NCI-H2029 (cell line): ENCODE measurements at places on chromosomes 7 and 10.

DNA sequence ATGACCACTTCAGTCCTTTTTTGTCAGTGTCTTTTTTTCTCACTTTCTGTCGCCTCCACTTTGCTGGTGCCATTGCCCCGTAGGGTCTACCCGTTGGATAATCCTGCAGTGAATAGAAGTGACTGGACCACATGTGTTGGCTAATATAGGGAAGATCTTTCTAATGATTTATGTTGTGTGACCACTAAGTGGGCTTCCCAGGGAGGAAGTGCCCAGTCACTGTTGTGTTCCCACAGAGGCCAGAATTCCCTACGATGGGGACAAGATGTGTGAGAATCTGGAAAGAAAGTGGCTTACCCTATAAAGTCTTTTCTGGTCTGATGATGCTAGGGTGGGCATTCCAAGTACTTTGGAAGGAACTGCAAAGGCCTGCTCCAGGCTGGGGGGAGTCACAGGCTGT is 28.4 kb upstream of the SMC3 start:
- no peak for DNase-seq

- no peak for DNase-seq
Observed at GRCh38 chr10:29144126-29144525, 144.7 kb upstream of the LYZL1 start.

DNA sequence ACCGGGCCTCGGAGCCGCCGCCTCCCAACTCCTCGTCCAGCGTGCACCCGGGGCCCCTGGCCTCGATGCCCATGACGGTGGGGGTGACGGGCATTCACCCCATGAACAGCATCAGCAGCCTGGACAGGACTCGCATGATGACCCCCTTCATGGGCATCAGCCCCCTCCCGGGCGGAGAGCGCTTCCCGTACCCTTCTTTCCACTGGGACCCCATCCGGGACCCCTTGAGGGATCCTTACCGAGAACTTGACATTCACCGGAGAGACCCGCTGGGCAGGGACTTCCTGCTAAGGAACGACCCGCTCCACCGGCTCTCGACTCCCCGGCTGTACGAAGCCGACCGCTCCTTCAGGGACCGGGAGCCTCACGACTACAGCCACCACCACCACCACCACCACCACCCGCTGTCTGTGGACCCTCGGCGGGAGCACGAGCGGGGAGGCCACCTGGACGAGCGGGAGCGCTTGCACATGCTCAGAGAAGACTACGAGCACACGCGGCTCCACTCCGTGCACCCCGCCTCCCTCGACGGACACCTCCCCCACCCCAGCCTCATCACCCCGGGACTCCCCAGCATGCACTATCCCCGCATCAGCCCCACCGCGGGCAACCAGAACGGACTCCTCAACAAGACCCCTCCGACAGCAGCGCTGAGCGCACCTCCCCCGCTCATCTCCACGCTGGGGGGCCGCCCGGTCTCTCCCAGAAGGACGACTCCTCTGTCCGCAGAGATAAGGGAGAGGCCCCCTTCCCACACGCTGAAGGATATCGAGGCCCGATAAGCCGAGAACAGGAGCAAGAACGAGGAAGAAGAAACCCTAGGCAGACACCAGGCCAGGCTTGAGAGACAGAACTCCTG is 341.5 kb upstream of the GALNT17 start:
- no peak for DNase-seq

DNA sequence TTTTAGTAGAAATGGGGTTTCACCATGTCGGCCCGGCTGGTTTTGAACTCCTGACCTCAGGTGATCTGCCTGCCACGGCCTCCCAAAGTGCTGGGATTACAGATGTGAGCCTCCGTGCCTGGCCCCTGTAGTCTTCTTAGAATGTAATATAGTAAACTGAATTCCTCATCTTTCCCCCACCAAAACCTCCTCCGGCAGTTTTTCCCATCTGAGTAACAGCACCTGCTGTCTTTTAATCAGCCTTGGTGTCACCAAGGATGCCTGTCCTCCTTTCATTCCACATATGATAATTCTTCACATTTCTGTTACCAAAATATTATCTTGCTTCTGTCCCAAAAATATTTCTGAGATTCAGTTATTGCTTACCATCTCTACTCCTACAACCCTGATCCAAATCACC is 80.2 kb downstream of the ZEB1 start:
- DNase-seq, result no peak

DNA sequence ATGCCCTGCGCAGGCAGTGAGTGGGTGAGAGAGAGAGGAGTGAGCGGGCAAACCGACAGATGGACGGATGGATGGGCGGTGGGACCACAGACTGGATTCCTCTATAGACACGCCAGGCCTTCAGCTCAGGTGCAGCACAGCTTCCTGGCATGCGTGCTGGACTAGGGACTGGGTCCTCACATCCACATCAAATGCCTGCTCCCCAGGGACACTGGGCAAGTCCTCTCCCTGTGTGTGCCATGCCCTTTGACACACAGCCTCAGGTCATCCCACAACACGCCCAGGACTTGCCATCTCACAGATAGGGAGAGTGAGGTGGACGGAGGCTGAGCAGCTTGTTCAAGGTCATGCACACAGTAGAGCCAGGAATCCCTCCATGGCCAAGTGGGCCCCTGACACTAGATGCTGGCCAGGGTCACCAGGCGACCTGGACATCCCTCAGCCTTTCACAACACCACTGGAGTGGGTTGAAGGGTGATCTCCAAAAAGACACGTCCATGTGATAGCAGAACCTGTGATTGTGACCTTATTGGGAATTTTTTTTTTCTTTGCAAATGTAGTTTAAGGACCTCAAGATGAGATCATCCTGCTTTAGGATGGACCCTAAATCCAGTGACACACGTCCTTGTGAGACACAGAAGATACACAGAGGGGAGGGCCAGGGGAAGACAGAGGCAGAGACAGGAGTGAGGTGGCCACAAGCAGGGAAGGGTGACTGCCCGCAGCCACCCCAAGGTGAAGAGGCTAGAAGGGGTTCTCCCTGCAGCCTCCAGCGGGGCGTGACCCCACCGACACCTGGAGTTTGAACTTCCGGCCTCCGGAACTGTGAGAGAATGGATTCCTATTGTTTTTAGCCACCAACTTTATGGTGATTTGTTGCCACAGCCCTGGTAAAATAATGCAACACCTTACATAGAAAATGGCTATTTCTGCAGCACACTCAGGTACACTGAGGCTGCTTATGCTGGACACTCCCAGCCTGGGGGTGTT is 155.0 kb upstream of the CHST15 start:
- no peak for DNase-seq

DNA sequence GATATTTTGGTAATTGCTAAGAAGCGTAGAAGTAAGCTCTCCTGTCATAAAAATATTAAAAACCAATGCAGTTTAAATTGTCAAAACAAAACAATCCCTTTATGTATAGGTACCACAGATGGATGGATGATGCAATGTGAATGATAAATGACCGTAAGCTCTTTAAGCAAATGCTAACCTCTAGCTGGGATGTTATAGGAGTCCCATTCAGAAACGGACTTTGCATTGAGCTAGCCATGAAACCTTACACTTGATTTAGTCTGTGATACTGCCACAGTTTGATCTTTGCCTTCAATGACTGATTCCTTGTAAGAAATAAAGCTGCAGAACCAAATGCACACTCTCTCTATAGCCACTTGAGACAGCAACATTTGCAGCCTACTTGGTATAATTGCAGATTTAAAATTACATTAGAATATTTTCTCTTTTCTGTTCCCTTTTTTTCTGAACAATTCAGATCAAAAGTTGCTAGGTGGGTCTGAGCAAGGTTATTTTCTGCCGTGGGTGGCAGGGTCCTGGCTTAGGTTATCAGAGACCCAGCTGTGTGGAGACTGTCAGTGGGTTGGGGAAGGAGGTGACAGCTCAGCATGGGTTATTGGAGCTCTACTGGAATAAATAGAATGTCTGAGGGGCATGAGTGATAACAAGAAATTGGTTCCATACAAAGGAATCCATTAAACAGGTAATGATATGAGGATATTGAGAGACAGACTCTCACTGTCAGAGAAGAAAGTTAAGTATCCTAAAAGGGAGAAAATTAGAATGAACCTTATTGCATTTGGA is 258.8 kb upstream of the CDC14C start:
- DNase-seq, result no peak

DNA sequence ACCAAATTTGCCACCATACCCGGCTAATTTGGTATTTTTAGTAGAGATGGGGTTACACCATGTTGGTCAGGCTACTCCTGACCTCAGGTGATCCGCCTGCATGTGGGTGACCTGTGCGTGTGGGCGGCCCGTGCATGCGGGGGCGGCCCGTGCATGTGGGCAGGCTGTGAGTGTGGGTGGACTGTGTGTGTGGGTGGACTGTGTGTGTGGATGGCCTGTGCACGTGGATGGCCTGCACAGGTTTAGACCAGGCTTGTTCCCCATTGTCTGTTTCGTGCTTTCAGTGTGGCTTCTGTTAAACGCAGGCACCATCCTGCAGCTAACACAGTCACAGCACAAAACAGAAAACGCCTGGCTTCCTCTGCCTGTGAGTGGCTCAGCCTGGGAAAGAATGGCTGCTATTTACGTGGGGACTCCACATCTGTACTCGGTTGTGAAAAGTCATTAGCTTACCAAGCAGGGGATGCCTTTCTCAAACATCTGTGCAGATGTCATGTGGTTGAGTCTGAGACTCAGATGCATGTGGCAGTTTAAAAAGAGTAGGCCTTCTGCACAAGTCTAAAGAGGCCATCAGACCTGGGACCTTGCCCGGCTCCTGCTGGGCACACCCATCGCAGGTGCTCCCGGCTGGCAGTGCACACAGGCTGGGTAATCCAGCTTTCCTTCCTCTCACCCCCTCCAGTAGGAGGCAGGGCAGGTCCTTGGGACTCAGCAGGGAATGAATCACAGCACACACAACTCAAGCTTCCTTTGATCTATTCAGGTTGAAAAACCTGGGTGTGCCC is 91.6 kb downstream of the COBL start:
- DNase-seq, result peak; percentile 38

GRCh38 chr7:98616381-98617050 is 569 bp upstream of the NPTX2 start:
- DNase-seq, result peak; percentile 55

DNA sequence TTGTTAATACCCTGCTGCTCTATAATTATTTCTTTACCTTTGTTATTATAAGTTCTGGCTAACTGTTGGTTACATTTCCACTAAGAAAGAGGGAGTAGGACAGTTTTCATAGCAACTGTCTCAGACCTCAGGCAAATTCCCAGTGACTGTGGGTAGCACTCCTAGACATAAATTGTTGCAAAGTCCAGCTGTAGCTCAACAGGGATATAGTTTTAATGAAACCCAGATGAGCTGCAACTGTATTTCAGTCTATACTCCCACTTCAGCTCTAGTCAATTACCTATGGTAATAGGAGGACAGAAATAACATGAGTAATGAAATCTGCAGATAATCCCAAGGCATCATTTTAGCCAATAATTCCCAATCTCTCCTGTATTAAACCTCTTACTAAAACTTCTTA is 103.0 kb upstream of the SEMA3A start:
- no peak for DNase-seq

- no peak for DNase-seq
Observed at GRCh38 chr10:112784022-112784461, 166.0 kb upstream of the TCF7L2 start.

- DNase-seq, result no peak
Observed at GRCh38 chr7:17601921-17602320, 303.5 kb downstream of the AHR start.

GRCh38 chr10:10967581-10968256 is 50.0 kb upstream of the CELF2 start:
- no peak for DNase-seq

- DNase-seq, result no peak
Observed at GRCh38 chr10:90352288-90352687, 505.6 kb downstream of the HTR7 start.

DNA sequence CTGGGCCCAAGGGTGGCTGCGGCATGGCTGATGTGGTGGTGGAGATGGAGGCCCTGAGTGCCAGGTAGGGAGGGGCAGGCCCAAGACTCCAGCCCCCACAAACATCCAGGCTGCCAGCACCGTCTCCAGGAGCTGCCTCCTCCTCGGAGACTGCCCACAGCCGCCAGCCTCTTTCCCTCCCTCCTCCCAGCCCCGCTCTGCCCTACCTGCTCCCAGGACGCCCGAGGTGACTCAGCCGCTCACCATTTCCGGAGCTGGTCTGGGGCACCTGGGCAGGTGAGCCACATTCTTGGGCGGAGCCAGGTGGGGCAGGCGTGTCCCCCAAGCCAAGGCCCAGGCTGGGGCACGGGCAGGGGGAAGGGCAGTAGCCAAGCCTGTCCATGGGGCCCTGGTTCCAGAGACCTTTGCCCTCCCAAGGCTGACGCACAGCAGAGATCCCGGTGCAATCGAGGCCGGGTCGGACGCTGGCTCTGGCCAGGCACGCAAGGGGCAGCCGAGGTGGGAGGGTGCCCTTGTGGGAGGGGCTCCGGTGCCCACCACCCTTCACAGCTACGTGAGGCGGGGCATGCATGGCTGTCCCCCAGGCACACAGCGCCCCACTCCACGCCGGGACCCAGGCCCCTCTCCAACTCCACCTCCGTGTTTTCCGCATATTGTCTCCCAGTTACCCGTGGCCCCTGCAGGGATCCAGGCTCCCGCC is 8.8 kb downstream of the ADAP1 start:
- DNase-seq, result no peak

- DNase-seq, result no peak
Observed at GRCh38 chr7:88344956-88345832, 38.5 kb upstream of the STEAP4 start.

DNA sequence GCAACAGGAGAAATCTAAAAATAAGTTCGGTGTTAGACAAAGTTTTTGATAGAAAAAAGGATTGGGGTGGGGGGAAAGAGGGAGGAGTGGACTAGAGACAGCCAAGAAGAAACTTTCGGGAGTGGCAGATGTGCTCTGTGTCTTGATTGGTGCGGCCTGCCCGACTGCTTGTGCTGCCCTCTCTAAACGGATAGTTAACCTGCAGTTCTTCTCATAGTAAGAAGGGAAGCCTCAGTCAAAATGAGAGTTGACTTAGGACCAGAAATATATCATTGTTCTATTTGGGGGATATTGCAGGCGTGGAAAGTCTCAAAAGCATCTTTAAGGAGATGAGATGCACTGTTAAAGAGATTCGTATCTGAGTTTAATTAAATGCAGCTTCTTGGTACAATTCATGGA is 39.3 kb downstream of the UBE3C start:
- no peak for DNase-seq

- no peak for DNase-seq
Observed at GRCh38 chr7:30471205-30471604, 7.4 kb downstream of the NOD1 start.

- DNase-seq, result no peak
Observed at GRCh38 chr10:70715853-70716795, 43.8 kb downstream of the ADAMTS14 start.

GRCh38 chr7:7739204-7740036 is 21.0 kb upstream of the RPA3 start:
- no peak for DNase-seq

GRCh38 chr10:99292159-99292558 is 37.0 kb upstream of the CNNM1 start:
- no peak for DNase-seq

GRCh38 chr7:142248-142941 is 50.0 kb upstream of the FAM20C start:
- DNase-seq, result no peak

- DNase-seq, result peak; percentile 33
Observed at GRCh38 chr7:158029509-158029908, 558.1 kb downstream of the PTPRN2 start.
